ENCODE measurements at places on chromosomes 1 and 21. TPM values are rescaled to one million over a fixed set of nuclear protein-coding genes. Genes with fewer than 3 reads are reported as not detected.

Gene TMEM234
- polyA plus RNA-seq, result 2.1 TPM

Gene FAM167B
- not detected for polyA plus RNA-seq

- no peak for DNase-seq
- H3K27me3 ChIP-seq, result no peaks in the 10 kb centered on the region
- H3K4me3 ChIP-seq, result no peak overlapping the region
- peaks cover 13% of the 10 kb centered on the region for H3K36me3 ChIP-seq
Measured at GRCh38 chr1:111116496-111116895, 23.4 kb downstream of the DRAM2 start.

- H3K36me3 ChIP-seq, result no peaks in the 10 kb centered on the region
- no peaks in the 10 kb centered on the region for H3K27me3 ChIP-seq
- peaks cover 27% of the 10 kb centered on the region for H3K4me1 ChIP-seq
- peak overlapping the region; percentile 66 for H3K4me3 ChIP-seq
- DNase-seq, result no peak
Measured at GRCh38 chr1:205275916-205276688, 45.4 kb downstream of the NUAK2 start.

- no peak overlapping the region for H3K27ac ChIP-seq
- no peaks in the 10 kb centered on the region for H3K27me3 ChIP-seq
- no peak overlapping the region for H3K4me3 ChIP-seq
- peaks cover 5% of the 10 kb centered on the region for H3K4me1 ChIP-seq
Measured at GRCh38 chr1:174112489-174113162, 46.7 kb upstream of the RABGAP1L start.

- H3K4me1 ChIP-seq, result peaks cover 24% of the 10 kb centered on the region
- H3K27me3 ChIP-seq, result no peaks in the 10 kb centered on the region
- H3K27ac ChIP-seq, result peak within 1 kb of the TSS; percentile 97
- peak within 1 kb of the TSS; percentile 98 for H3K4me3 ChIP-seq
- peak; percentile 83 for DNase-seq
Measured at GRCh38 chr1:169711469-169712308, at the start of gene SELL. Gene SELL (minus strand): TSS chr1:169711620. CDS start chr1:169711498, 122 bp downstream.

DNA sequence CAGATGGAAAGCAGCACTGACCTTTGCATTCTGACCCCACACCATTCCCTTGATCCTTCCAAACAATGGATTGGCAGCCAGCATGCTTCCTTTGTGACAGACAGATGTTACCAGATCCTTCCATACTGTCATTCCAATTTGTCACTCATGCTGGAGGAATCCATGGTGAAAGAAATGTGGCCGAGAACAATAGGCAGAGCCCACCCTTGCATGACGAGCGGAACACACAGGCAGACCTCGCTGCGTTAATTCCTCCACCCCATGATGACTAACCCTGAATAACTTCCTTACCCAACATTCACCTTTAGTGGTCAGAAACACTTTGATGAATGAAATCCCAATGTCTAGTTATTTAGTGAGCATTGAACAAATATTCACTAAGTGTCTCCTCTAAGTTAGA lies 45.1 kb downstream of the PDPN start:
- no peak for DNase-seq
- H3K36me3 ChIP-seq, result peaks cover 4% of the 10 kb centered on the region
- no peak overlapping the region for H3K27ac ChIP-seq
- no peaks in the 10 kb centered on the region for H3K4me1 ChIP-seq
- no peak overlapping the region for H3K4me3 ChIP-seq
- no peaks in the 10 kb centered on the region for H3K27me3 ChIP-seq

Data from naive thymus-derived CD8-positive, alpha-beta T cell (primary cell).